ENCODE measurements at places on chromosomes 1 and 21.

DNA sequence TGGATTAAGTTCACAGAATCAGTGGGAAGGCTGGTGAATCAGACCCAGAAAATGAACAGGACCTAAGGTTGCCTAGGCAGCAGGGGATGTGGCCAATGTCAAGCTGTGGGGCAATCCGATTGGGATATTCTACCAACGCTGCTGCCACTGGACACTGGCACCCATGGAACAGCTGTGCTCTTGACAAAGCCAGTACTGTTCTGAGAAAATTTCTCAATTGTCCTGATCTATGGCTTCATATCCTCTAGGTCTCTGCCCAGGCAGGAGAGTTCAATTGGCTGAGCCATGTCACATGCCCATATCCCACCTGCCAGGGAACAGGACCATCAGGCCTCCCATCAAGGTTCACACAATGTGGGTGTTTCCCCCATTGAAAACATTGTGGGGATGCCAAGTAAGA is 6.2 kb downstream of the TACSTD2 start:
- no peak for DNase-seq

- no peak for DNase-seq
These were observed 352.9 kb upstream of the NCAM2 start for GRCh38 chr21:20645344-20645743.

DNA sequence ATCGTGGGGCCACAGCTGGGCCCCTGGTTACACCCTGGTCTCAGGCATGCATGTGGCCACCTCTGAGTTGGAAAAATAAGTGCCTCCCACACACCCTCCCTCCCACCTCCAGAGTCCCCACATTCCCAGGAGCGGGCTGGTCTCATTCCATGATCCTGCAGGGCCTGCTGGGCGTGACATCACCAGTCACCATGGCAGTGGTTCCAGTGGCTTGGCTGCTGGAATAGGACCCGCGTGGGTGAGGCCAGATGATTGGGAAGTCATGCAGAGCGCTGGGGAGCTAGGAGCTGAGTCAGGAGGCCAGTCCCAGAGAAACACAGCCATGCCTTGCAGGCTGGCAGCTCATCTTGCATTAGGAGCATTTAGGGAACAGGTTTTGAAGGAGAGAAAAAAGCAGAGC is 125.4 kb upstream of the TMEM51 start:
- no peak for DNase-seq

DNA sequence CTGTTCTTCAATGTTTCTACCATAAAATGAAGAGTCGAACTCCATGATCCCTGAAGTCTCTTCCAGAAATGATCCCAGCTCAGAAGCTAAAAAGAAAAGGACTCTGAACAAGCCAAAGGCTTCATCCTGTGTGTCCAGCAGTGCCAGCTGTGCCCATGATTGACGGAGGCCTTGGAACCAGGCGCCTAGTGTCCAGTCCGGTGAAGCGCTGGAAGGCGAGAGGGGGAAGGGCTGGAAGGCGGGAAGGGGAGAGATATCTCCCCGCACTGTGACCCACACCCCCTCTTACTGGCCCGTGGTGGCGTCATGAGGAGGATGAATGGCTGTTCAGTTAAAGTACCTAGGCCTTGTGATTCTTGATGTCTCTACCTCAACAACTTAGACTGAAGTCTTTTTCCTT is 10.4 kb upstream of the PLEKHA6 start:
- no peak for DNase-seq

DNA sequence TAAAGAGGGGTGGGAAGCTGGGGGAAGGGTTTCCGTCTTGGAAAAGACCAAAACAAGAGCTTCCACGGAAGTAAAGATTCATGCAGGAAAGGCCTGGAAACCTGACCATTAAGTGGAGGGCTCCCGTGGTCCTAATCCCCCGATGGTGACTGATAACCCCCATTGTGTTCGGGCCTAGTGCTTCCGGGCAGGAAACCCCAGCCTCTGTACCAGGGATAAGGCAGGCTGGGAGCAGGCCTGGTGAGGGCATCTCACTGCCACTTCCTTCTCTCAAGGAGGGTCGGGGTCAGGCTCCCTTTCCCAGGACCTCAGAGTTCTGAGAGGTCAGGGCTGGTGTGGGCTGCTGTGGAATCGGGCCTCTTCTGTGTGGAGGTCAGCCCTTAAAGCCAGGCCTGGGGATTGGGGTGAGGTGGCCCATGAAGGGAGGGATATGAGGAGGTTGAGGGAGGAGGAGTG is 136.9 kb downstream of the CDC7 start:
- no peak for DNase-seq

- DNase-seq = peak; percentile 62
These were observed 1.1 kb upstream of the GADD45A start for GRCh38 chr1:67683766-67684525.

DNA sequence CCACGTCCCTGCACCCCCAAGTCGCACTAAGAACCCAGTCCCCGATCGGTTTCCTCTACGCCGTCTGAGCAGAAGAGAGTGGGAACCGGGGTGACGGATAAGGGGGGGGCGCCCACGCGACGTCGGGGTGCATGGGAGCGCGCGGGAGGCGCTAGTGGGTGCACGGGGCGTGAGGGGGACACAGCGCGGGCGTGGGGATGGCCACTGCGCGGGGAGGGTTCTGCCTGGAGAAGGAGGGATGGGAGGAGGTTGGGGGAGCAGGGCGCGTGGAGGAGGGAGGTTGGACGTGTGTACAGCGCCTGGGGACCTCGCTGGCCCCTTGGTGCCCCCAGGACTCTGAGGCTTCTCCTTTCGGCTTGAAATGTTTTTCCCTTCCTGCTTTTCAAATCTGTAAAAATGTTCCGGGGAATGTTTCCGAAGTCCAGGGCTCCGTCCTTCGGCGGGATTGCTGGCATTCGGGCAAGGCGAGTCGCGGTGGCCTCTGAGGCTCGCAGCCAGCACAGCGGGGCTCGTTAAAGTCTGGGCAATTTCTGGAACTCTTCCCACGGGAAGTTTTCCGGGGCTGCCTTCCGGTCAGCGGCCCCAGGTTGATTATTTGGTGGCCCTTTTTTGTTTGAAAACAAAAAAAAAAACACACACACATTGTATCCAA is 13.1 kb downstream of the RNF220 start:
- DNase-seq = peak; percentile 29

GRCh38 chr1:185155600-185156287 is 1.0 kb downstream of the TRMT1L start:
- no peak for DNase-seq

DNA sequence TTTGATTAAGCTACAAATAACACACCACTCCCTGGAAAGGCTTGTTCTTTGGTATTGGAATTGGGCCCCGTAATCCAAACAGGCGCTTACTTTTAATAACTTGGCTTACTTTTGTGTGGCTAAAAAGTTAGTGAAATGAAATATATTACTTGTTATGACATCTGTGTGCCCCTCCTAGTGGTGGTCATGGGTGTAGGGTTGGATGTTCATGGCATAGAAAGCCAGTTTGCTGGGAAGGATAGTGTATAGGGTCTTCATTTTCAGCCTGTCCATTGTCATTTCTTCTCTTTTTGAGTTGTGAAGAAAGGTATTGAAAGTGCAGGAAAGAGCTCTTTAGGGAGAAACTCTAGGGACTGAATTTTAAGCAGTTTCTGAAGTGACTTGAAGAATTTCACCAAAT is 5.9 kb downstream of the CDC14A start:
- DNase-seq = no peak

DNA sequence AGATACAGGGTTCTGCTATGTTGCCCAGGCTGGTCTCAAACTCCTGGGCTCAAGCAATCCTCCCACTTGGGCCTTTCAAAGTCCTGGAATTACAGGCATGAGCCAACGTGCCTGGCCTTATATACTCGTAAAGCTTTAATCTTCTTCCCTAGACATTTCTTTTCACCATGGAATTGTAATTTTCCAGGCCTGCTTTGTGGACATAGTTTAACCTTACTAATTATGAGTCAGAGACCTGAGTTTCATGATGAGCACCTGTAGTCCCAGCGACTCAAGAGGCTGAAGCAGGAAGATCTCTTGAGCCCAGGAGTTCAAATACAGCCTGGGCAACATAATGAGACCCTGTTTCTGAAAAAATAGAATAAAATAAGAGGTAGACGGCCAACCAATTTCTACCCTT is 12.3 kb downstream of the PATJ start:
- no peak for DNase-seq

DNA sequence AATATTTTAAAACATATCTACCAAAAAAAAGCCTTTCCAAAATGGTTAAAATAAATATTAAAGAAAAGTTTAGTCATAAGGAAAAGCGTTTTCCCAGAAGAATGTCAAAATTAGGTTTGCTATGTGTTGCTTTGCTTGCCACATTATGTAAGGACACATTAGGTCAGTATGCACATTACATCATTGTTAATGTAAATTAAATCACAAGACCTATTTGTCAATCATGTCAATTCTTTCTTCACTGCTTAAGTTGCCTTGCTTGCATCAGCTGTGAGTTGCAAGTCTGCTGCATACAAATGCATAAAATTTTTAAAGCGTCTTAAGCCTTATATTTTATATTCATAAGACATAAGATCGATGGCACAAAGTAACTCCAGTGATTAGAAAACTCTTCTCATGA is 448.9 kb downstream of the PCP4 start:
- no peak for DNase-seq

DNA sequence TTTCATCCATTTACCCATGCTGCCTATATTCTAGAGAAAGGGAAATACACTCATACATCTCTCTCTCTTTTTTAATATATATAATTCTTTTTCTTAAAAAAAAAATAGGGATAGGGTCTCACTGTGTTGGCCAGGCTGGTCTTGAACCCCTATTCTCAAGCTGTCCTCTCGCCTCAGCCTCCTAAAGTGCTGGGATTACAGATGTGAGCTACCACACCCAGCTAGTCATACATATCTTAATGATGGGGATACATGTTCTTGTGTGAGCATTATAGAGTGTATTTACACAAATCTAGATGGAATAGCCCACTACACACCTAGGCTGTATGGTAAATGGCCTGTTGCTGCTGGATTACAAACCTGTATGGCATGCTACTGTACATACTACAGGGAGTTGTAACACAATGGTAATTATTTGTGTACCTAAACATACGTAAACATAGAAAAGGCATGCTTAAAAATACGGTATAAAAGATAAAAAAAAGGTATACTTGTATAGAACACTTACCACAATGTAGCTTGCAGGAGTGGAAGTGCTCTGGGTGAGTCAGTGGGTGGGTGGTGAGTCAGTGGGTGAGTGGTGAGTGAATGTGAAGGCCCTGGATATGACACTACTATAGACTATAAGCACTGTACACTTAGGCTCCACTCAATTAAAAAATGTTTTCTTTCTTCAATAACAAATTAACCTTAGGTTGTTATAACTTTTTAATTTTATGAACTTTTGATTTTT is 72.9 kb downstream of the IVNS1ABP start:
- no peak for DNase-seq

- no peak for DNase-seq
These were observed 4.4 kb downstream of the CCN1 start for GRCh38 chr1:85584923-85585322.

DNA sequence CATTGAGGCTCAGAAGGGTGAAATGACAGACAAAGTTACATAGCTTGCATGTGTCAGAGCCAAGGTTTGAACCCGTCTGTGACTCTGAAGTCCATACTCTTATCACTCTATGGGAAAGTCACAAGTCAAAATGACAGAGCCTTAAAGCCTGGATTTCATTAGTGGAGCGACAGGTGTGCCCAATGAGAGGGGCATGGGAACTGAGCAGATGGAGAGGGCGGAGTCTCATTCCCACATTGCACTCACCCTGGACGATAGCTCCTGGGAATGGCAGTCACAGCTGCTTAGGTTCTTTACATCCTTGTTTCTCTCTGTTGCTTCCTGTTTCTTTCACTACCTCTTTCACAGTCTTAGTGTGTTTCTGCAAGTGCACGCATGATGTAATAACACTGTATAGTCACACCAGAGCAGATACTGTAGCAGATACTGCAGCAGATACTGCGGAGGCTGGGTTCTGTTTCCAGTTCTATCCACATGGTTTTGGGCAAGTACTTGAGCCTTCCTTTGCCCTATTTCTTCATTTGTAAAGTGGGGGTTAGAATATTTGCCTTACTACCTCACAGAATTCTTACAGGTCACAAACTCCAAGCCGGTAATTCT is 127.2 kb downstream of the ZSCAN20 start:
- peak; percentile 16 for DNase-seq

DNA sequence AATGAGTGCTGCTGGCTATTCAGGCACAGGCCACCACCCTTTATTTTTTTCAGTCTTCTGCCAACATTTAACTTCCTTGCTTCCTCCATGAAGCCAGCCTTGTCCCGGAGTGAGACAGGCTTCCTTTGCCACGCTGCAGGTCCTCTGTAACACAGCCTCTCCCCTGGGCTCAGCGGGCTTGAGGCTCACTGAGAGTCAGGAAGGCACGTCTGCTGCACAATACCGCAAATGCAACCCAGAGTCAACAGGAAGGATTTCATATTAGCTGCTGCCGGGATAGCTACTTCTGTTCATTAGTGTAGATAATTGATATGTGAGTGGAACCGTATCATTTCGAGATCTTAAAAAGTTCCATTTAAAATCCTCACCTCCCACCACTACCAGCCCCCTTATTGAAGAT is 22.5 kb downstream of the MYOG start:
- no peak for DNase-seq

- no peak for DNase-seq
These were observed 675 bp downstream of the MYSM1 start for GRCh38 chr1:58699011-58699762.

GRCh38 chr21:17389311-17389710 is 123.5 kb upstream of the CXADR start:
- no peak for DNase-seq

DNA sequence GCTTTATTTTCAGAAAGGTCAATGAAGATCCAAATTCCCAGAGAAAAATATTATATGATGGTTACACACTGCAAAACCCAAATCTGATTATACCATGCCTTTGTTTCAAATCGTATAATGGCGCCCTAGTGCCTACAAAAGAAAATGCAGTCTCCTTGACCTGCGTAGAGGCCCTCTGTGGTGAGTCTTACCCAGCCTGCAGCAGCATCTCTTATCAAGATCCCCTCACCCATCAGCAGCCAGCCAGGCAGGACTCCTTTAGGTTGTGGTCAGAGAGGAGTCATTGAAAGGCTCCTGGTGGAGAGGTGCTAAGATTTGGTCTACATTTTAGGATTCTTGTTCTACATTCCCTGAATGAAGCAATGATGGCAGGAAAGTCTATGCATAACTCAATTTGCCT is 23.7 kb upstream of the DAB1 start:
- no peak for DNase-seq

DNA sequence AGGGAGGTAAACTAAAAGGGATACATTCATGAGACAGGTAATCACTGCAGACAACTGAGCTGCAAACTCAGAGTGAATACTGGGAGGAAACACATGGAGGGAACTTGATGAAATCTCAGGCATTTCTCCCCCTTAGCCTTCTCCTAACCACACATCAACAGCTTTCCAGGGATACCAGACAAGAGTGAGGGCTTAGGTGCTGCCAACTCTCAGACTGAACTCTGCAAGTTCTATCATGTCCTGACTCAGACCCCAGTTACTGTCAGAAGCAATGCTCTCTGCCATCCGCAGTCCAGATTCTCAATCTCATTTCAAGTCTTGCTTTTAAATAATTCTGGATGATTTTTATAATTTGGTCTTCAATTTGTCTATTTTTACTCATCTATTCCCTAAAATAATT is 267.3 kb downstream of the LTN1 start:
- DNase-seq = no peak

Measured in small intestine (tissue), 16 donors.